ENCODE measurements at places on chromosomes 5 and 9.
A peak's percentile ranks its signal among the peaks of the same experiment; 100 is the strongest.

- DNase-seq = peak; percentile 76
Observed at GRCh38 chr9:107340920-107341632, 58.0 kb downstream of the RAD23B start.

- DNase-seq = no peak
Observed at GRCh38 chr5:115496936-115497576, 47.5 kb downstream of the FEM1C start.

GRCh38 chr9:76107482-76107881 lies 217.0 kb downstream of the PCSK5 start:
- no peak for DNase-seq

GRCh38 chr5:151128817-151129216 lies 28.8 kb downstream of the ANXA6 start:
- DNase-seq = no peak

DNA sequence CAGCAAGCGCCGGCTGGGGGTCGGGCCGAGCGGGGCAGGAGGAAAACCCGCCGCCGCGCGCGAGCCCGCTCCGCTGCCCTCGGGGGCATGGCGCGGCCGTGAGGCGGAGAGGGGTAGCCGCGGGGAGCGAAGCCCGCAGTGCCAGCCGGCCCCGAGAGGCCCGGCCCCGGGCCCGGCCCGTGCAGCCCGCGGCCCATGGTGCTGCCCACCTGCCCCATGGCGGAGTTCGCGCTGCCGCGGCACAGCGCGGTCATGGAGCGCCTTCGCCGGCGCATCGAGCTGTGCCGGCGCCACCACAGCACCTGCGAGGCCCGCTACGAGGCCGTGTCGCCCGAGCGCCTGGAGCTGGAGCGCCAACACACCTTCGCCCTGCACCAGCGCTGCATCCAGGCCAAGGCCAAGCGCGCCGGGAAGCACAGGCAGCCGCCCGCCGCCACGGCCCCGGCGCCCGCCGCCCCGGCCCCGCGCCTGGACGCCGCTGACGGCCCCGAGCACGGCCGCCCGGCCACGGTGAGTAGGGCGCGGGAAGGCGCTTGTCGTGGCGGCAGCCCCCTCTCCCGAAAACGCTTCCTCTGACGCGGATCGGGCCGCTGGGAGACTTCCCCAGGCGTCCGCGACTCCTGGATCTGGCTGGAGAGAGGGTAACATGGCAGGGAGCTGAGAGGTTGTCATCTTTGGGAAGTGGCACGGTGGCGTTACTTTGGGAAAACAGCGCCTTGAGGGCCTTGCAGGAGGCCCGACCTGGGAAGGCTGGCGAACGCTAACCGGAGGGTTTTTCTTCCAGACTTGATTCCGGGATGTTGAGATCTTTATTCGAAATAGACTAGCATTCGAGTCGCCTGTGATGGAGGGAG lies 523 bp downstream of the MAML1 start:
- DNase-seq = peak; percentile 12

GRCh38 chr9:1612886-1613285 lies 402.3 kb upstream of the SMARCA2 start:
- no peak for DNase-seq

DNA sequence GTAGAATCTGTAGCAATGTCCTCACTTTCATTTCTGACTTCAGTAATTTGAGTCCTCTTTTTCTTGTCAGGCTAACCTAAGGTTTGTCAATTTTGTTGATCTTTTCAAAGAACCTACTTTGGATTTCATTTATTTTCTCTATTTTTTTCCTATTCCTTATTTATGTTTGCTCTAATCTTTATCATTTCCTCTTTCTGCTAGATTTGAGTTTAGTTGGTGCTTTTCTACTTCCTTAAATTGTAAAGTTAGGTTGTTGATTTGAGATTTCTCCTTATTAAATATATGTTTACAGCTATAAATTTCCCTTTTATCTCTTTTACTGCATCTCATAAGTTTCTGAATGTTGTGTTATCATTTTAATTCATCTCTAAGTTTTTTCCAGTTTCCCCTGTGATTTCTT lies 75.1 kb upstream of the FAM120A start:
- DNase-seq = no peak

GRCh38 chr9:77725820-77726219 lies 77.7 kb upstream of the GNA14 start:
- DNase-seq = no peak

DNA sequence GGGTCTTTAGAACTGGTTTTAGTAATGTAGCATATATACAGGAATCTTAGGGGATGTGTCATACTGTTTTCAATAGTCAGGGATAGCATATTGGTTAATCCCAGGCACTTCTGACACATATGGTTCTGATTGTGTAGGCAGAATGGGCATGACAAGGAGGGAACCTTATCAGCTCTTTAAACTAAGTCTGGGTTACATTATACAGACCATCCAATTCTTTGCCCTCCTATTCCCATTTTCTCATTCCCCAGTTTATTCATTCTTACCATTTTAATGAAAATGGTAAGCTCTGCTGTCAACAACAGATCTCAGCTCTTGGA lies 85.1 kb downstream of the NDUFAF2 start:
- DNase-seq = no peak

DNA sequence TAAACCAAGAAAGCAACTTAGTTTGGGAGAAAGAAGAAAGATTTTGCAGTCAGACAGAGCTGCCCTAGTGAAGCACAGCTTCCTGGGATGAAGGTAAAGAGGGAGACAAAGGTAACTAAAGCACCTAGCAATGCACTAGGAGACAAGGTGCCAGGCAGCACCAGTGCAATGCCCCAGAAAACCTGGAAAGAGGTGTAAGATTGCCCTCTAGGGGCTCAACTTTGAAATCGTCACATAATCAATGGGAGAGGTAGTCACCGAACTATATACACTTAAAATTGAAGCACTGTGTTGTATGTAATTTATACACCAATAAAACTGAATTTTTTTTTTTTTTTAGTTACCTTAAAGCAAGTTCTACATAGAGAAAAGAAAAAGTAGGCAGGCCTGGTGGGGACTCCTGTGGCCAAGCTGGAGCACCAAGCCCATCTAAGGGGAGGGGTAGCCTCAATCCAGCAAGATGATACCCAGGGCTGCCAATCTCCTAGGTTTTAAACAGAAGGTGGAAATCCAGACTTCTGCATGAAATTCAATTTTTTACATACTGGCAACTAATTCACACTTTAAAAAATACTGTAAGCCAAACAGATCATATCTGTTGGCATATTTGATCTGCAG lies 48.2 kb downstream of the CDK5RAP2 start:
- peak; percentile 1 for DNase-seq

Data from CD4-positive, alpha-beta T cell treated with Interleukin-10 for 1 hour (primary cell).